ENCODE measurements at places on chromosomes 1 and 21.
A peak's percentile ranks its signal among the peaks of the same experiment; 100 is the strongest.

- peak; percentile 35 for DNase-seq
Observed at GRCh38 chr1:5253036-5253435, 598.6 kb downstream of the AJAP1 start.

- DNase-seq = no peak
Observed at GRCh38 chr1:10057796-10058195, 25.0 kb downstream of the UBE4B start.

DNA sequence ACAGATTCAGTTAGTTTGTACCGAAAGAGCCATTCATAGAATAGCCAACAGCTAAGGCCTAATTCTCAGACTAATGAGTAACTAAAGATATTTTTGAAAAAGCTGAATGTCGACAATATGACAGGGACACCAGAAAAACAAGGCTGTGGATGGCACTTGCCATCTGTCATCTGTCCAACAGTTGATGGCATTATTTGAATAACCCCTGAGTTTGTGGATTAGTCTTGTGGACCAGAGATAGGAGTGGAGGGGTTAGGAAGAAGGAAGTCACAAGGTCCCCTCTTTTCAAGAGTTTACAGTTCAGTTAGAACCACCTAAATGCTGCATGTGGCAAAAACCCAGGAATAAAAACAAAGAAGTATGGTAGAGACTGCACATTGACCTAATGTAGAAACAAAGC lies 356.5 kb upstream of the DUSP10 start:
- DNase-seq = no peak

DNA sequence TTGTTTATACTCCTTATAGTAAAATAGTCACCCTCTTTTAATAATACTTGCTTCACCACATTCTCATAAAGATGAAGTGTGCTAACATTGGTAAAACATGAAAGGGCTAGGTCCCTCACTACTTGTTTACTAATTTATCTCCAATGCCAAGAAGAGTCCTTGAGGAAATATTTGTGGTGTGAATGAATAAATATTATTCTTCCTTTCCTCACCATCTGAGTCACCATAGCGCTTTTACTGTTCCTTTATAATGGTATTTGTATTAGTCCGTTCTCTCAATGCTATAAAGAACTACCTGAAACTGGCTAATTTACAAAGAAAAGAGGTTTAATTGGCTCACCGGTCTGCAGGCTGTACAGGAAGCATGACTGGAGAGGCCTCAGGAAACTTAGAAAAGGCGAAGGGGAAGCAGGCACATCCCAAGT lies 222.8 kb upstream of the ZRANB2 start:
- no peak for DNase-seq

GRCh38 chr1:211375146-211375818 lies 48.6 kb downstream of the TRAF5 start:
- no peak for DNase-seq

DNA sequence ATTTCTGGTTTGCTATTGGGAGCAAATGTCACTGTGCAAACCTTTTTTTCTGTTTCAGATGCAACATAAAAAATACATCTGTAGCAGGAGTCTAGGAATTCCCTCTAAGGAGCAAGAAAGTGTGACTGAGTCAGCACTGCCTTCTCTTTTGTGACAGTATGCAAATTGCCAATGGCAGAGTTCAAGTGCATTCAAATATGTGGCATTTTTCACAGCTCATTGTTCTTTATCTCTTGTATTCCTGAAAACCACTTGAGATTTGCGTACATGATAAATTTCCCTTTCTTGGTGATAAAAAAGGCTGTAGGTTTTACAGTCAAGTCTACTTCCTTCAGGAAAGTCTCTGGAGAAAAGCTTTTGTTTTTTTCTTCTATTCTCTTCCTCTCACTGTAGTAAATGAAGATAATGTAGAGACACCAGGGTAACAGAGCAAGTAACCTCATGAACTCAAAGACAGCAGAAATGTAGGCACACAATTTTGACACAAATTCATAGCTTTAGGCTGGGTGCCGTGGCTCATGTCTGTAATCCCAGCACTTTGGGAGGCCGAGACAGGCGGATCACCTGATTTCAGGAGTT lies 129.7 kb upstream of the L1TD1 start:
- DNase-seq = no peak

DNA sequence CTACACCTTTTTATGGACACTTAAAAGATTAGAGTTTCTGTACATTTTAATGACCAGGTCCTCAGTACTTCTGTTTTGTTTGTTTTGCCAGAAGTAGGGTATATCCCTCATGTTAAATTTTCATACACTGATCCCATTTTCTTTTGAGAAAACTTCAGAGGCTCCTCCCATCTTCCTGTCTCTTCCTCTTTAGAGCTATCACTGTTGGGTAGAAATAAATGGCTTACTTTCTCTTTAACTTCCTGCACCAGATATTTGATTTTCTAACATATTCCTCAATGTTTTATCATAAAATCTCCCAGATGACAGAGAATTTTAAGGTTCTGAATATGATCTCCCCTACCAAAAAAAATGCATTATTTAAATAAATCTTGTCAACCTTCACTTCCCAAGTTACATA lies 23.4 kb downstream of the VAV3 start:
- no peak for DNase-seq

GRCh38 chr1:4253935-4254334 lies 353.9 kb upstream of the C1orf174 start:
- no peak for DNase-seq

GRCh38 chr1:219434285-219434922 lies 178.5 kb downstream of the ZC3H11B start:
- no peak for DNase-seq

DNA sequence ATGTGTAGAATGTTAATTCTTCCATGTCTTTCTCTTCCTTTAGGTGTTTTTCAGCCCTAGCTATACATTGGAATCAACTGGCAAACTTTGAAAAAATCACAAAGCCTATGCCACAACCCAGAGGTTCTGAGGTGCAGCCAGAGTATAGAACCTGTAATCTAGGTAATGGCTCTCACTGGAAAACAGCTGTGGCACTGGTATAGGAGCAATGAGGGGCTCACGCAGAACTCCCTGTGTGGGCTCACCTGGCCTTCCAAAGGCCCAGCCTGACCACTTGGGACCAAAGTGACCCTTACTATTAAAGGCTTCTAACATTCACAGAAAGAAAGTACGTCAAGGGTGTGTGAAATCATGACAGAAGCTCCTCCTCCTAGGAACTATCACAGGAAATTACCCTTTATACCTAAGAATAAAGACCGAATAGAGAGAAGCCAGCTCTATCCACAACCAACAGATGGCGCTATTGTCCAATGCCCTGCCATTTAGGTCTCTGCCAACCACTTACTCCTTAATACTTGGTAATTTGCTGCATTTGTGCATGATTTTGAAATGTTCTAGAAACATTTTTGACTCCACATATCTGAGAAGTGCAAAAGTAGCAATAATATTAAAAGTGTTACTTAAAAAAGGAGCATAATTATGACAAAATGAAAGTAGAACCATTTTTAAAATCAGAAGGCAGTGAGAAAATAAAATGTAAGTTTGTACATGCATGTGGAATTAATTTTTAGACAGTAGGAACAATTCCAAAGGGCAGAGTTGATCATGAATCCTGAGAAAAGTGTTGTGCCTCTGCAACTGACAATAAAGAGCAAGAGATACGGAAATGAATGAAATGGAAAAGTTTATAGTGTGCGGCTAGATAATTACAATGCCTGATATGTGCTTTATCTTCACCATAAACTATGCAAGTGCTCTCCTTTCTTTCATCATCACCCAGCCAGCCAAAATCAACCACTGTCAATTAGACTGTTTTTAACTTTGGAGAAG lies 93.1 kb upstream of the HAO2 start:
- no peak for DNase-seq

DNA sequence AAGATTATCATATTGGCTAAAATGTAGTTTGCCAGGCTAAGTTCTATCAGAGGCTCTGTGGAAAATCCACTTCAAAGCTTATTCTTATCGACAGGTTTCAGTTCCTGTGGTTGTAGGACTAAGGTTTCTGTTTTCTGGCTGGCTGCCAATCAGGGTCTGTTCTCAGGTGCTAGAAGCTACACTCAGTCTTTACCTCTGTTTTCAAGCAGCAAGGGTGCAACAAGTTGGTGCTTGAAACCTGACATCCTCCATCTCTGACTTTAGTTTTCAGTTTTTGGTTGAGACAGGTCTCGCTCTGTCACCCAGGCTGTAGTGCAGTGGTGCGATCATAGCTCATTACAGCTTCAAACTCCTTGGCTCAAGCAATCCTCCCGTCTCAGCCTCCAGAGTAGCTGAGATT lies 15.3 kb upstream of the TMCO2 start:
- no peak for DNase-seq

- DNase-seq = no peak
Observed at GRCh38 chr21:41812679-41813078, 45.8 kb upstream of the RIPK4 start.

GRCh38 chr1:60621368-60621851 lies 461.0 kb upstream of the NFIA start:
- no peak for DNase-seq

Data from coronary artery (tissue), 2 donors.